ENCODE measurements at places on chromosomes 4 and X.

DNA sequence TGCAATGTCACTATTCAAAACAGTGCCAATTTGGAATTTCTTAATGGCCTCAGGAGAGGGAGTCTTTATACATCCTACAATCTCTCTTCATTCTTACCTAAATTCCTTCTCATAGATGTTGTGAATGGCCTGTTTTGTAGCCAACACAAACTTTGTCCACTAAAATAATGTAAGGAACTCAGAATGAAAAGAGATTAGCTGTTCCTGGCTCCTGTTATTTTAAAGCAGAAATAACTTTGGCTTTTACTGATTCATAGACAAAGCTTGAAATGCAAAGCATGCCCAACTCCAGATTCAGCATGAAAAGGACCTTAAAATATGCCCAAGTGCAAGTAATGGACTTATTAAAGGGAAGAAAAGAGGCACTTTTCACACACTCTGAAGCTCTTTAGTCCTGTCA lies 146.0 kb upstream of the GPC4 start:
- no peak for DNase-seq

GRCh38 chrX:46912603-46913491 lies 626 bp downstream of the JADE3 start:
- no peak for DNase-seq

DNA sequence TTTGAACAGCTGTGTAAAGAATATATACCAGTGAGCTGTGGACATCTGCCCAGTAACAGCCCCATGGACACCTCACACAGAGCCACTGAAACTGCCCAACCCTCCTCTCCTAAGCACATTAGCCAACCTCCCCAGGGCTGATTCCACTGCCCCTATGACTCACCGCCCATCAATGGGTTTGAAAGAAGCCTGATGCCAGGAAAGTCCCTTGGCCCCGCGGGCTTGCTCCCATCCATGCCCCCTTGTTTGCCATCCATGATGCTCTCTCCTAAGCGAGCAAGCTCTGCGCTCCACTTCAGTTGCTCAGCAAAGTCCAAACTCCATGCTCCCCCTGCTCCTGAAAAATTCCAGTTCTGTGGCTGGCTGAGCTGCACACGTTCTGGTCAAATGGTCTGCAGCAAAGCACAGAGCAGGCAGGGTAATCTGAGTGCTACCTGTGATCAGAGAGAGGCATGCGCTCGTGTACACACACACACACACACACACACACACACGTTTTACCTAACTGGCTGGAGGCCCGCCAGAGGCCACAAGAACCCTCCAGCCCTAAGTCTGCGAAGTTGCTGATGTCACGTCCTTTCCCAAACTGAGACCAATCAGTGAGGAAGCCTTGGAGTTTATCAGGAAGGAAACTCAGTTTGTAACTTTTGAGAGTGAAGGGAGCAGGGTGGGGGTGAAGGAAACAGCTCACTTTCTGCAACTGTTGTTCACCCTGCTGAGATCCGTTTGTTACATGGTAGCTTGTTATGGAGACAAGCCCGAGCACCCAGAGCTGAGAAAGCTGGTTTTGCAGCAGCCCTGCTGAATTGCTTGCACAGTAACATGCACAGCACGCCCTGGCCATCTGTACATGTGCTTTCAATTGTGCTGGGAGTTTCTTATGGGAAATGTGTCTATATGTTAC lies at the start of gene ASB9:
Gene ASB9 (minus strand): TSS at position 466 of the 904 bp plus-strand sequence. CDS start 209 bp downstream, at position 257.
- peak; percentile 10 for DNase-seq

- no peak for DNase-seq
These were observed 54.7 kb downstream of the SLC9A6 start for GRCh38 chrX:136039968-136040367.

DNA sequence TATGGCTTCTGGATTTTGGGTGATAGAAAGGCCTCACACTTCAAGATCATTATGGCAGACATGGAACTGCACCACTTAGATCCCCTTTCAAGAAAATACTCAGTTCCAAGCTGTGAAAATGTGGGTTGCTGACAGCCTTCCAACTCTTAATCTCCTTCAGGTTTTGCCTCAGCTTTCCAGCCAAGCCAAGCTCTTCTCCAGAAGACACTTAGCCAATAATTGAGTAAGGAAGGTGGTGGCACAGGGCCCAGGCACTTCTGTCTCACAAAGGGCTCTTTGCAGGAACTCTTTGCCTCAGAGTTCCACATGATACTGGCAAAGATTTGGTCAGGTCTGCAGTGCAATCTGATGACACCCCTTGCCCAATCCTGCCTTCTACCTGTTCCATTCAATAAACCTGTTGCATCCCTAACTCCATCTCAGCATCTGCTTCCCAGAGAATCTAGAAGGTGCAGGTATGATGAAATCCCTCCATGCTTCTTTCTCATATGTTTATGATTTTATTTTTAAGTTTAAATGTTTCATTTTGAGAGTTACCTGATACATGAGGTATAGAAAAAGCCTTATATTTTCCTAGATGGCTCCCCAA lies 30.6 kb downstream of the ANXA5 start:
- no peak for DNase-seq

GRCh38 chrX:43822014-43822413 lies 60.2 kb downstream of the MAOB start:
- DNase-seq: no peak

DNA sequence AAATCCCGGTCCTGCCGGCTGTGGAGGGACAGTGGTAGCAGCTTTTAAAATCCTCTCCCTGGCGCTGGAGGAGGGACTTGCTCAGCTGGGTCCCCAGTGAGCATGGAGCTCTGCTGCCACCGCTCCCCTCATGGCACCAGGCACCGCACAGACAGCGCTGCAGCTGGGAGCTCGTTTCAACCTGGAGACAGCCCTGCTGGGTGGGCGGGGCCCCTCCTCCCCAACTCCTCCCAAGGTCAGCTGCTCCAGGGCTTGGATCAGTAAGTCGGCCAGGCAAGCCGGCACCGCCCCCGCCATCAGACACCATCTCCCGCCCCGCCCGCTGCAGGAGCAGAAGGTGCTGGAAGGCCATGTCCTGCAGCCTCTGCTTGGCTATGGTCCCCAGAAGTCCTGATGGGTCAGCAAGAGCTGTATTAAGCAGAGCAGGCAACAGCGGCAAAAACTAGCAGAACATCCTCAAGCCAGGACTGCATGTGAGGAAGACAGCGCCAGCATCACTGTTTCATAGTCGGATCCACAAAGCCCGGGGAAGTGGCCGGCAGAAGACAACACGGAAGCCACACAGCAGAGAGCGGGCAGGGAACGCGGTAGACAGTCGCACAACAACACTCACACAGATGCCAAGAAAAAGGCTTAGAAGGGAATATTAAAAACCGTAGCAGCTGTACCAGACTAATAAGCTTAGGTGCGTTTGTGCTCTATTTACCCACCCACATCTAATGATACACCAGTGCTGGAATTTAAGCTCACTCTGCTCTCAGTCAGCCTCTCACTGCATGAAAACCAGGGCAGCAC lies 16.2 kb downstream of the ZFYVE28 start:
- DNase-seq: no peak
